ENCODE measurements at places on chromosomes 6 and 20.

- DNase-seq, result no peak
Observed at GRCh38 chr6:158631678-158632537, 12.6 kb downstream of the DYNLT1 start.

GRCh38 chr20:49631061-49631716 is 63.3 kb upstream of the PTGIS start:
- DNase-seq, result no peak

DNA sequence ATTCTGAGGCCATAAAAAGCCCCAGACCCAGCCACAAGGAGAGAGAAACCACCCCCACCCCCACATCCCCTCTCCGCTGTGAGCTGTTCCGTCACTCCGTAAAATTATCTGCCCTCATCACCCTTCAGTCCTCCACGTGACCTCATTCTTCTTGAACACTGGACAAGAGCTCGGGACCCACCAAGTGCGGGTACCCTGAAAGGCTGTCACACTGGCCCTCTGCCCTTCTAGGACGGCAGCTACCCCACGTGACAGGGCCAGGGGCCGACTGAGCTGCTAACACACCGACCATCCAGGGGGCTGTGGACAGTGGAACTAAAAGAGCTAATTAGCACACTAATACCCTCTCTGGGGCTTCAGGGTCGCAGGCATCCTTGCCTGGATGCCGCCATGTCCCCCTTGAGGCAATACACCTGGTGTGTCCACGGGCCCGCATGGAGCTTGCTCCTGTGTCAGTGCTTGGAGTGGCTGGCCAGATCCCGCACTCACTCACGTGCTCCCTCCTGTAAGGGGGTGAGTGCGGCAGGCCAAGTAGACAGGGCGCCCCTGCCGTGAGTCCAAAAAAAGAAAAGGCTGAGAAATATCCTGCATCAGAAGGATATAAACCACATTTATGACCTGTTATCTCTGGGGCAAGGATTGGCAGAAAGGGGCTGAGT is 29.2 kb upstream of the AHCY start:
- DNase-seq, result no peak

- no peak for DNase-seq
Observed at GRCh38 chr6:110529907-110530306, 53.5 kb upstream of the SLC22A16 start.

GRCh38 chr6:124983383-124984083 is 21.3 kb downstream of the RNF217 start:
- DNase-seq, result no peak

DNA sequence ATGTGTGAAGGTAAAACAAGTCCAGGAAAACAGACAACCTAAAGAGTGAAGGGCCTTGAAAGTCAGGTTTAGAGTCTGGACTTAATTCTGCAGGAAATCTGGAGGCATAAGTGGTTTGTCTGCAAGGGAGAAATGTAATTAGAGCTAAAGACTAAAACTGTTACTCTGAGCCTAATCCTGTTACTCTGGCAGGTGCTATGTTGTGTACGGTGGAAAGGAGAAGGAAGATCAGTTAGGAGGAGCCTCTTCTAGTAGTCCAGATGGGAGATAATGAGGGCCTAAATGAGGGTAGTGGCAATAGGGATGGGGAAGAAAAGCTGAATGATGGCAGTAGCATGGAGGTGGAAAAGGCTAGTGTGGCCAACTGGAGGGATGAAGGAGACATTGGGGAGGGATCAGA is 118.5 kb downstream of the PDSS2 start:
- DNase-seq, result no peak

DNA sequence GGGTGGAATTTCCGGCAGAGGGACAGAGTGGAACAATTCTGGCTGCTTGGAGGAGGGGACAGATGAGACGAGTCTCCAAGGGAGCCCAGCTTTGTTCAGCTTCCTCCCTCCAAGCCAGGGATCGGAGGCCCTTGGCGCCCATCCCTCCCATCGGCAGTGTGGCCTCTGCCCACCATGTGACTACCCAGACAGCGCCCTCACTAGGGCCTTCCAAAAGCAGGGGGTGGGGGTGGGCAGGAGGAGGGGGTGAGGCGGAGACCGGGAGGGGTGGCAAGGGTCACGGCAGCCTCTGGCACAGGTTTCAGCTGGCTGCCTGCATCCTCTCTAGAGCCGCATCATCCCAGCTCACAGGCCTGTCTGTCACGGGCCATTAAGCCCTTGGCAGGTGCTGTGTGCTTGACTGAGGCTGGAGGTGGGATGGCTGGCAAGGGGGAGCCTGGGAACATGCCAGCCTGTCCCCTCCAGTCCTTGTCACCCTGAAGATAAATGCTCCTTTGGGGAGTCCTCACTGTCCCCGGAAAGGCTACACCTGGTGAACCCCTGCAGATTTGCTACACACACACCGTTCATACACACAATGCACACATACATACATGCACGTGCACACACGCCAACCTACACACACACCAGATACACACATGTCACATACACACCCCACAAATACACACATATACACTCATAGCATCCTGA is 6.2 kb upstream of the FGD2 start:
- no peak for DNase-seq

DNA sequence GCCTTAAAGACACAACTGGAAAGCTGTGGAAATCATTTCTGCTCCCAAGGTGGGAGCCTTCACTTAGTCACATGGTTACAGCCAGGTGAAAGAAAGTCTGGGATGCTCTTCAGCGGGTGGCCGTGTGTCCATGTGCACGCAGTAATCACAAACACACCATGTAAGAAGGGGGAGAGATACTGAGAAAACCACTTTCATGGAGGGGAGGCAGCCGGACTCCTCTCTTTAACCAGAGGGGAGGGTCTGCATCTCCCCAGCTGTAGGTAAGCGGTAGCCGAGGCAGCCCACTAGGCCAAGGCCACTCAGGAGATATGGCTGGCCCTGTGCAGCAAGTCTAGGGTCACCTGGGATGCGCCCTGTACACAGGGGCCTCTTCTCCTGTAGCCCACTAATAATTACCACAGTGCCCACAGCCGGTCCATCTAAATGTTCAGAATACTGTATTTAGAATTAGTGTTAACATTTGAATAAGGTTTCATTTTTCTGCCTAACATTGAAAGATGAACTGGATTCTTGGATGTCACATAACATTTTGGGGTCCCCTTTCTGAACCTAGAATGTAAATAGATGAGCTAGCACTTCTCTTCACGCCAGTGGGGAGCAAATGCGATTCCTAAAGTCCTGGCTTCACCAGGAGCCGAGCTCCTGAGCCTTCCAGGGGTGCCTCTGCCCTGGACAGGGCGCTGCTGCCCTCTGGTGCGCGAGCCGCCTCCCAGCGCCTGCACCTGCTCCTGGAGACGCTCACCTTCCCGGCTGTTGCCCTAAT is 15.9 kb downstream of the GPR31 start:
- peak; percentile 46 for DNase-seq

DNA sequence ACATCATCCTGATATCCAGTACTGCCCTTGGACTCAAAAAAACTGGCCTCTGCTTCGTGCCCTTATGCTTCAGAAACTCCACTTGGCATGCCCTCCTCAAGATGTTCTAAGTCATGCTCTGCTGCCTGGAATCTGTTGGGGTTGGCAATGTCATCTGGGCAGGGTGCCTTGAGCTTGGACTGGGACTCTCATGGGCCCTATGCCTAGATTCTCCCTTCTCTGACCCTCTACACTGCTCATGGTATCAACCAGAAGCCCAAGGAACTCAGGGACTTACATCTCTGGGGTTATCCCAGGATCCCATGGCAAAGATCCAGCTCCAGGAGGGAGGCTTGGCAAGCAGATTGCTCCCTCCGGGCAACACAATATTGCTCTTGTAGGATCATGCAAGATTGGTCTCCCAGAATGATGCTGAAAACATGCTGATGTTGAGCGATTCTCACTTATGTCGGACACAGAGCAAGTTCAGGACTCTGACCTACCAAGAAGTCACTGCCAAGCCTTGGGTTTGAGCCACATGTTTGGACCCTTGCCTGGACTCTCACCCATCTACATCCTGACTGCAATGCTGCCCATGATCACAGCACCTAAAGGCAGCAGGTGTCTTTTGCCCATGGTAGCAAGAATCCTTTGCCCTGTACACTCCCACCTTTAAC is 88.8 kb downstream of the ADAT2 start:
- DNase-seq, result no peak

DNA sequence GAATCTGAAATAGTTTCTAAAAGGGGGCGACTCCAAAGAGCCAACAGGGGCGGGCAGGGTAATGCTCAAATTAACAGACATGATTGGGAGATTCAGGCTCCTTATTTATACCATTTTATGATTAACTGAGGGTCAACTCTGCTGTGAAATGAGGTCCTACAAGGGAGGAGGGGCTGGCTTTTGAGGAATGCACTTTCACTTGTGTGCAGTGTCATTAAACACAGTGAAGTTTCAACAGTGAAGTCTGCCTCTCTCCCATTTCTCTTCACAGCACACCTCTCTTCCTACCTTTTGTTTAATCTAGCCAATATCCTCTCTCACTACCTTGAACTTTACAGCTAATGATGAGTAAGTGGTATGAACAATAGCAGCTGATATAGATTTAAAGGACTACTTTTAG is 557.3 kb upstream of the CITED2 start:
- no peak for DNase-seq

DNA sequence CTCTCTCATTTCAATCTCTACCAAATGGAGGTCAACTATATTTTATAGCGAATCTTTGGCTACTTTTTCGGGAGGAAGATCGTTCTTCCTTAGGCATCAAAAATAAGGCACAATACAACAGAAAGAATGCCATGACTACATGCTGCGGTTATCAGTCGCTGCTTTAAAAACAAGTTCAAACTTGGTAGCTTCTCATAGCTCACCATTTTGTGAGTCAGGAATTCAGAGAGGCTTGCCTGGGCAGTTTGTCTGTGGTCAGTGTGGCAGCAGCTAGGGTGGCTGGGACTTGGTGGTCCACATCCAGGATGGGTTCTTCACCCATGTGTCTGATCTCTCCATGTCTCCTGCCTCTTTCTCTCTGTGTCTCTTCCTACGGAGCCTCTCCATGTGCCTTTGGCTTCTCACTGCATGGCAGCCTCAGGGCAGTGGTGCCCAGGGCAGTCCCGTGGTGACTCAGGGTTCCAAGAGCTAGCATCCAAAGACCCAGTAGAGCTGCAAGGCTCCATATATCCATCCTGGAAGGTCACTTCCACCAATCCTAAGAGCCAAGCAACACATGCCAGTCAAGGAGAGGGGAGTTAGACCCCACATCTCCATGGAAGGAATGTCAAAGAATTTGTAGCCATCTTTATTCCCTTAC is 10.4 kb downstream of the SCML4 start:
- DNase-seq, result no peak

DNA sequence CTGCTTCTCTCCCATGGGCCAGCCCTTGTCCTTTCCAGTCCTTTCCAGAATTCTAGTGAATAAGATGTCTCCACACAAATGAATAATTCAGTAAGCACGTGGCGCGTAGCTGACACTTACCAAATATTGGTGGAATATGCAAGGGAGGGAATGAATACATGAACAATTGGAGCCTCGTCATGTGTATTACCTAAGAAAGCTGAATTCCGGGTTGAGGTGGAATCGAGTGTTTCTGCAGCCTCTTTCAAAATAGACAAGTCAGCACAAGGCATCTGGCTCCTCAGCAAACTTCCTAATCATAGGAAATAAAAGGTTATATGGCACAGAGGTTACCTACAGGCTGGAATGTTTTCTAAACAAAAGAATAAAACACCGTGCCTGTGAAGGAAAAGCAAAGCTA is 47.0 kb upstream of the NT5E start:
- no peak for DNase-seq

DNA sequence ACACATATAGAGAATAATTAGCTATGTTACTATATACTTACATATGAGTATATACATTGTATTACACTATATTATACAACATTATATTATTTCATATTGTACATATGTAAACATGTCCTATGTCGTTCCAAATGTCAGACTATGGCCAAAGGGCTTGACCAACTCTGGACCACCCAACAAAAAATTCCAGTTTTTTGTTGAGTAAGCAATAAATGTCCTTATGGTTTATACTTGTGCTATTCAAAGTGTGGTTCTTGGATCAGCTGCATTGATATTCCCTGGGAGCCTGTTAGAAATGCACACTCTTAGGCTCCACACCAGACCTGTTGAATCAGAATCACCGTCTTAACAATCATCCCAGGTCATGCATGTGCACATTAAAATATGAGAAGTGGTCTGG is 225.4 kb upstream of the ZFP64 start:
- no peak for DNase-seq

GRCh38 chr6:43986177-43986825 is 141.0 kb downstream of the MRPL14 start:
- no peak for DNase-seq

All from NT2/D1 (cell line).